Dorsolateral prefrontal cortex (tissue), 122 donors: ENCODE measurements at places on chromosomes 12 and 14.

GRCh38 chr12:48219631-48220030 is 16.5 kb upstream of the OR10AD1 start:
- DNase-seq = no peak

DNA sequence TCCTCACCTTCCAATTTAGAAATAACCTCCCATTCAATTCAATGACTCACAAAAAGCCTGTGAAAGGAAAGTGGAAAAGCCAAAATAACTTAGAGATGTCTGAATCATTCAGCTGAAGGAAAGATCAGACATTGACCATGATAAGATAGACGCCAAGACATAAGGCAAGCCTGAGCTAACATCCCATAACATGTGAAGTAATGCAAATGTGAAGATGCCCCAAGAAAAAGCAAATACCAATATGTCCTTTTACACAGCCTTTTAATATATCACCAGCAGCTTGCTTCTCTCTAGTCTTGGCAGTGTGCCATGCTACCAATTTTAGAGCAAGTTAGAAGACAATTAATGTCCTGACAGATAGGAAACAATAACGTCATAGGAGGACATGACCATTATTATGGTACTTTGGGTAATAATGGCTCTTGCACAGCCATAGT is 2.4 kb upstream of the NUMB start:
- no peak for DNase-seq

DNA sequence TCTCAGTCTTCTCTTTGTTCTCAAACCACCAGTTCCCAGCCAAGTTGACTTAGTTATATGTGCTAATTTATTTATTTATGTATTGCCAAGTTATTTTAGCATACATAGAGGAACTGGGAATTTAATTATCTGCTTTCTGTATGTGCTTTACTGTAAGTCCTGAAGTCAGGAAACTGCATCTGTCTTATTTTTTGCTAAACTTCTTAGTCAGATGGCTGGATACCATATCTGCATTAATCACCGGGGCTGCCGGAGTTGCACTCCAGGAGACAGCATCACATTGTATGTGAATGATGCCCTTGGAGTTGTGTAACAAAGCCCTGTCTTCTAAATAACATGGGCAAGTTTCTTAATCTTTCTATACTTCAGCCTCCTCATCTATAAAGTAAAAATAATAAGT is 96.2 kb downstream of the MON2 start:
- no peak for DNase-seq

DNA sequence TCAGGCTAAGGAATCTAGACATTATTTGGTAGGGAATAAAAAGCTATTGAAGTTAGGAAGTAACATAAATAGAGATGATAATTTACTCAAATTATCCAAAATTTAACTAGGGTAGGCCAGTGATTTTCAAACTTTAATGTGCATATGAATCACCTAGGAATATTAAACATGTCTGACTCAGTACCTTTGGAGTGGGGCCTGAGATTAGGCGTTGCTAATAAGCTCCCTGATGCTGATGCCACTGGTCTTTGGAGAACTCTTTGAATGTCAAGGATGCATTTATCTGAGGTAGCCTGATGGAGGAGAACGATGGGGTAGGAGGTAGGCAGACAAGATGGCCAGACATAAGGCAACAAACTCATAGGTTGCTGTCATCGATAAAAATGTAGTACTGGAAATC is 33.2 kb downstream of the EFCAB11 start:
- no peak for DNase-seq

DNA sequence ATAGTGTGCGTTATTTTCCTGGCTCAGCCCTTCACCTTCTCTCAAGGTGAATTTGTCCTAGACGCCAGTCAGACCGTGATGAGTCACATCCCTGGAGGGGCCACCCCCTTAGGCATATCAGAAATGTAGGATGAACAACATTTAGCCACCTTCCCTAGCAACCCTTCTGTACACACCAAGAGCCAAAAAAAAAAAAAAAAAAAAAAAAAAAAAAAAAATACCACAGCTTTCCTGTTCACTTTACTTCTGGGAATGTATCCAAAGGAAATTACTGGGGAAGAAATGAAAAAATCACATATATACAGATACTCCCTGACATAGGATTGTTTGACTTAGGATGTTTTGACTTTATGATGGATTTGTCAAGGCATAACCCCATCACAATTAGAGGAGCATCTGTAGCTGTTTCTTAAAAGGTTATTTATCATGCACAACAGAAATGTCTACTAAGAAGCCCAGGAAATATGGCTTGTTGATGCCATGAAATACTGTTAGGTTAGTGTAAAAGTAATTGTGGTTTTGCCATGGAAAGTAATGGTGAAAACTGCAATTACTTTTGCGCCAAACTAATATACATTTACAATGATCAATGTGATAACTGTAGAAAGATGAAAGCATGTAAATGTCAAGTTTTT is 68.2 kb upstream of the BDKRB2 start:
- DNase-seq = no peak

DNA sequence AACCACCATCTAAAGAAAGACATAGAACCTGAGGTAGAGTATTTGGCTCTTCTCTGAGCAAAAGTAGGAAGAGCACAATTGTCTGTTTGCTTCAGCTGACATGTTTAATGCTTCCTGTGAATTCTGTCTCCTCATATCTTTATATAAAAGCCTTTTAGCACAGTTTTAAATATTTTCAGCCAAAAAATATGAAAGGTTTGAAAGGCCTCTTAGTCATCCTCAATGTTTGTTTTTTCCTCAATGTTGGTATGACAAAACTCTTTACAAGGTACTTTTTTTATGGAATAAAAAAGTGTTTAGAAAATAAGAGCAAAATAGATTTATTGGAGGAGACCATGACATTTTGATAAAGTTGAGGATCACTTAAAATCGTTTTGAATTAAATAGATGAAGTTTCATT is 360.9 kb downstream of the NAV3 start:
- no peak for DNase-seq

DNA sequence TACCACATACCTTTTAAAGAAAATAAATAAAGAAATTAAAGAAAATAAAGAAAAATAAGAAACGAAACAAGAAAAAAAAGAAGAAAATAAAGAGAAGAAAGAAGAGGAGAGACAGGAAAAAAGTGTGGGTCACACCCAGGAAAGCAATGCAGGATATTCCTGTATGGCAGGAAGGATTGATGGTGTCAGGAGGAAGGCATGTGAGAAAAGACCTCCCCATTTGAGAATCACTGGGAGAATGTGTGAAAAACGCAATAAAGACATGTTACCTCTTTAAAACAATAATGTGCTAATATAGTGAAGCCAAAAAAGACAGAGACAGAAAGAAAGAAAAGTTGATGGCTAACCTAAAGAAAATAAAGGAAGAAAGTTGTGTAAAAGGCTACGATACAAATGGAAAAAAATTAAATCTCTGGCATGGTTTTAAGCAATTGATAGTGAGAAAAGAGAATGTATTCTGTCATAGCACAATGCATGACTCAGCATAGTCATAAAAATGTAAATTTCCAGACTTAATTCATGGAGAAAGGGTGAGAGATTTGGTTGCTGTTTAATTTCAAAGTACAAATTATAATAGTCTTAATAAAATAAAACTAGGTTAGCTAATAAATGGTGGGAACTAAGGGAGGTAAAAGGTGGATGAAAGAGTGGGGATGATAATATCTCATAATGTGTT is 24.3 kb upstream of the FOXG1 start:
- no peak for DNase-seq

GRCh38 chr14:22822016-22822570 is 6.9 kb upstream of the SLC7A7 start:
- no peak for DNase-seq

DNA sequence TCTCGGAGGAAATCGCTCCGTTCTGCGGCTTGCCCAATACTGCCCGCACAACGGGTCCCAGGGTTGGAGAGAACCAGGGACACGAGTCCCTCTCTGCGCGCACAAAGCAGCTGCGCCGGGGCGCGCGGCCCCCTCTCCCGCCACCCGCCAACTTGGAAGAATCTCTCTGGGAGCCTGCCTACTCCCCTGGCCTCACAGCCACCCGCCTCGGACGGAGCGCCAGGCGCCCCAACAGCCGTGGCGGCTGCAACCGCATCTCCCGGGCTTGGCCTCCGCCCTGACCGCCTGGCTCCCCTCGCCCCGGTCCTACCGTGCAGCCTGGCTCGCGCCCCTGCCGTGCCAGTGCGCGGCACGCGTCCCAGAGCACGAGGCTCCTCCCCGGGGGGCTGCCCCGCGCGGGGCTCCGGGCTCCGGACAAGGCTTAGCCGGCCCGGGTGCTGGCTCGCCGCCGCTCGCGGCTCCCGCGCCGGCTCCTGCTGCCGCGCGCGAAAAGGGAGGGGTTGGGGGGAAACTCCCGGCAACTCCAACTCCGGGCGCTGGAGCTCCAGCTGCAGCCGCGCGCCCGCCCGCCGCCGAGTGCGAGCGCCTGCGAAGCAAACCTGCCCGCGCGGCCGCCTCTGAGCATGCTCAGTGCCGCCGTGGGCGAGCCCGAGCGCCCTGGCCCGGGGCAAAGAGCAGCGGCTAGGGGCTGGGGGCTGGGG is at the start of gene STXBP6:
STXBP6 (minus strand) TSS at position 580 of the 701 bp plus-strand sequence. CDS start 75,329 bp downstream, outside the sequence.
- peak; percentile 72 for DNase-seq

DNA sequence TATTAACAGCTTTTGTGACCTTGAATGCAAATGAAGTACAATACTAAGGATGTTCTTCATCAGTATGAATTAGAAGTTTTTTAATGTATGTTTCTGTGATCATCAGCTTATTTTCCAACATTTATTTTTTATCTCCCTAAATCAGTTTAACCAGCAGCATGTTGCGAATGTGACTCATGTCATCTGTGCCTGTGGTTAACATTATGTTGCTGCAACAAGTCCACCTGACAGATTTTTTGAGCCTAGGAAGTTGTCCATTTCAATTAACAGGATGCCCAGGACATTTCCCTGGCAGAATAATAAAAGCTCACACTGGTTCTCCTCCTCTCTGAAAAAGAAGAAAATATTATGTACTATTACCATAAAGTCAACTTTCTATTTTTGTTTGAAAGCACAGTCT is 155.5 kb downstream of the SYT1 start:
- DNase-seq = no peak

- peak; percentile 99 for DNase-seq
Measured at GRCh38 chr14:51094901-51095853, at the start of gene TRIM9. TSS of gene TRIM9 (minus strand) at chr14:51095105. CDS start at chr14:51094939, 166 bp downstream.

GRCh38 chr14:101813171-101813759 is 51.8 kb downstream of the PPP2R5C start:
- DNase-seq = no peak

DNA sequence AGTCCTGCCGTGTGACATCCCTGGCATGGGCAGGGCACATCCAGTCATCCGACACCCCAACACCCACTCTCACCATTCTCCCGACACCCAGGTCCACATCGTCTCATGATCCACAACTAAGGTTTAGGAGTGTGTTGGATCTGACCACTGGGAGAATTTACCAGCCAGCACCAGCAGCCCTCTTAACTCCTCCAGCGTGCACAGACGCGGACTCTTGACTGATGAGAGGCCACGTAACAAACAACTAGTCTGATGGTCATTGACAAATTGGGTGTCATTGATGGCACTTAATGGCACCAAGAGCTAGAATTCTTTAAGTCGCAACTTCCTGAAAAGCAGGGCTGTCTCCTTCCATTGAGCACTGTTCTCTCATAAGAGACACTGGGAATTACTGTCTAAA is 203.0 kb upstream of the SFSWAP start:
- no peak for DNase-seq

DNA sequence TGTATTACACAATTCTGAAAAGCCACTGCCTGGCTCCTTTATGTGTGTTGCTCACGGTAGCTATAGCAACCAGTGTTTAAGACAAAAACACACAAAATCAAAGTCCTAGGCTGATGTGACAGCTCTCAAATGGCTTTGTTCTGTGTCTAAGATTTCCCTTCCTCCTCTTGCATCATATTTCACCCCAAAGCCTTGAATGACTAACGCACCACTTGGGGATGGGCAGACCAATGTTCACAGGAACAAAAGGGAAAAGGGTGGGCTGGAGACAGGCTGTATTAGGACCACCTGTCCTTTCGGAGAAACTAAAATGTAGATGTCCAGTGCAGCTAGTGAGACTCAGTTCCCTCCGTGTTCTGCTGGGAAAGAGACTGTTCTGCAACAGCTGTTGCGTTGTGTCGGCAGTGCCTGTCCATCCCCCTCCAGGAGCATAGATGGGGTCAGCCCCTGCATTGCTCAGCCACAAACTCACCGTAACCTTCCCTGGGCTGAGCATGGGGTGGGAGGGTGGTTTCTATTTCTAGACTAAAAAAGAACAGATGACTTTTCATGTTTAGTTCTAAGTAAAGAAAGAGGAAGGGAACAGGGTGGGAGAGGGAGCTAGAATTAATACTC is 26.8 kb upstream of the DAAM1 start:
- no peak for DNase-seq

- no peak for DNase-seq
Measured at GRCh38 chr12:53053218-53054111, 3.6 kb downstream of the TNS2 start.

DNA sequence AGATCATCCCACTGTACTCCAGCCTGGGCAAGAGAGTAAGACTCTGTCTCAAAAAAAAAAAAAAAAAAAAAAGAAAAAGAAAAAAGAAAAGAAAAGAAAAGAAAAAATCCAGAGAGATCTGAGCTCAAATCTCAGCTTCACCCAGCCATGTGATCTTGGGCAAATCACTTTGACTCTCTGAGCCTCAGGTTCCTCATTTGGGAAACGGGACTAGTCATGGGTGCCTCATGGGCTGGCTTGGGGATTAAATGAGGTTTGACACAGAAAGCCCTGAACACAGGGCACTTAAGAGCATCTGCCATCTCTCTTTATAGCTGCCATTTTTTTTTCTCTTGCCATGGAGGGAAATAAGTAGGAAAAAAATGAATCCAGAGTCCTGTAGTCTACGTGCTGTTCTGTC is 86.2 kb upstream of the MYL2 start:
- DNase-seq = no peak

DNA sequence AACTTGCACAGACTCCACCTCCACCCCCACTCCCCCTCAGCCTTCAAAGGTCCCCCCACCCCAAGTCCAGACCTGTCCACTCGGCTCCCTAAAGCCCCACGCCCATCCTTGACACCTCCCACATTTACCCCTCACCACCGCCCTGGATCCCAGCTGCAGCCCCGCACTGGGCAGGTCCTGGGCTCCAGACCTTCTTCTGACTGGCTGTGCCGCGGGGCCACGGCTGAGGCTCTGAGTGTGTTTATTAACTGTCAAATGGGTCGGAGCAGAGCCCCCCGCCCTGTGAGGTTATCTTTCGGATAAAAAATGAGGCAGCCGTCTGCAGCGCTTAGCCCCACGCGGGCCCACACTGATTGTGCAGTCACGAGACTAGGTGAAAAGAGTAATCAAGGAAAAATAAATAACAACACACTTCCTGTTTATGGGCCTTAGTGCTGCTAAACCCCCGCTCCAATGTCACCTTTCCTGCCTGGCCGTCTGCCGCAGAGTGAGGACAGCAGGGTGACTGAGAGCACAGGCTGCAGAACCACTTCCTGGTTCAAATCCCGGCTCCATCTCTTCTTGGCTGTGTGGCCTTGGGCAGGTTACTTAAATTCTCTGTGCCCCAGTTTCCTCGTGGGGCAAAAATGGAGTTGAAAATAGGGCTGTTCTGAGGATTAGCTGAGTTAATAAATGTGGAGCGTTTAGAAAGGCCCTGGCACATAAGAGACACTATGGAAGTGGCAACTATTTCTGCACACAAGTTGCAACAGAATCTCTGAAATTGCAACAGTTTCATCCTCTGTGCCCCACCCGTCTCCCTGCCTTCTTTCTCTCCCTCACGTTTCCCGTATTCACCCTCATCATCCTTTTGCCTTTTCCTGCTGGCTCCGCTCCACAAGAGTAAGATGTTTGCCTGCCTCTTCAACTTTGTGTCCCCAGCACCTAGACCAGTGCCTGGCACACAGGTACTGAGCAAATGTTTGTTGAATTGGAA is 9.4 kb downstream of the SETD1B start:
- DNase-seq = no peak

- DNase-seq = peak; percentile 9
Measured at GRCh38 chr14:92040431-92041051, 682 bp upstream of the TRIP11 start.

- no peak for DNase-seq
Measured at GRCh38 chr14:59314953-59315599, 126.6 kb downstream of the DAAM1 start.
